BJ (cell line): ENCODE measurements at places on chromosomes 4 and X.

DNA sequence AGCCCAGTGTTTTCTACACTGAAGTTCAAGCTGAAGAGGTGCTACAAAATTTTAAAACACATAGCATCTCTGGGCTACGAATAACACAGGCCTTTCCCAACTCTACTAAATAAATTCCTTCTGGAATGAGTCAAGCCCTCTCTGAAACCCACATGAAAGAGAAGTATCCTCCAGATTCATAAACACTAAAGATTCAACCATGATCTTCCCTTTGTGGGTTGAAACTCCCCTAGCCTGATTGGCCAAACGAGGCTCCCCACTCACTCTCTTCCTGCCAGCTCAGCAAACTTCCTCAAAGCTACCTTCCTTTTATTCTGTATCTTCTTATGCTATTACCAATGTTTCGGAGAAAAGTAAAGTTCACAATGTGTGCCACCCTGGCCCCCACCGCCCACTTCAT lies 95.4 kb downstream of the NKX6-1 start:
- DNase-seq: no peak

DNA sequence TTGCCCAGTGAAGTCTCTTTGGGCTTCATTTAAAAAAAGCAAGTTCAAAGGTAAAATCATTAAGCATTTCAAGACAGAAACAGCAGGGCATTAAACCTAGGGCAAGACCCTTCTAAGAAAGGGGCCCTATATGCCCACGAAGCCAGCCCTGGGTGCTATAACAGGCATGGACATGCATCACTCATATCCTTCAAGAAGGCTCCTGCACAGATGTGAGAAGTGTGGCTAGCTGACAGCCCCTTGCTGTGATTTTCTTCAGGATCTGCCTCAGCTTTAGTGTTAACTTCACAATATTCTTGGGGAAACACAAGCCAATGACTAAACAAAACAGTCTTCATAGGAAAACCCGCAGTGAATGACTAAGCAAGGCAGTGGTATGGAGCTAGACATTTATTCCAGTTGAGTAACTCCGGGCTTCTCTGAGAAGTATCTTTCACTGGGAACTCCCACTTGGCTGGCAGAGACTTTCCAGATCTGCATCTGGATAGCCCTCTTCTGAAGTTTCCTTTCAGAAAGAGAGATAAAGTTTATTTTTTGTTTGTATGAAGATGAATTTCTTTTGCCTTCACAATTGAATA lies 11.9 kb upstream of the MAOA start:
- no peak for DNase-seq

DNA sequence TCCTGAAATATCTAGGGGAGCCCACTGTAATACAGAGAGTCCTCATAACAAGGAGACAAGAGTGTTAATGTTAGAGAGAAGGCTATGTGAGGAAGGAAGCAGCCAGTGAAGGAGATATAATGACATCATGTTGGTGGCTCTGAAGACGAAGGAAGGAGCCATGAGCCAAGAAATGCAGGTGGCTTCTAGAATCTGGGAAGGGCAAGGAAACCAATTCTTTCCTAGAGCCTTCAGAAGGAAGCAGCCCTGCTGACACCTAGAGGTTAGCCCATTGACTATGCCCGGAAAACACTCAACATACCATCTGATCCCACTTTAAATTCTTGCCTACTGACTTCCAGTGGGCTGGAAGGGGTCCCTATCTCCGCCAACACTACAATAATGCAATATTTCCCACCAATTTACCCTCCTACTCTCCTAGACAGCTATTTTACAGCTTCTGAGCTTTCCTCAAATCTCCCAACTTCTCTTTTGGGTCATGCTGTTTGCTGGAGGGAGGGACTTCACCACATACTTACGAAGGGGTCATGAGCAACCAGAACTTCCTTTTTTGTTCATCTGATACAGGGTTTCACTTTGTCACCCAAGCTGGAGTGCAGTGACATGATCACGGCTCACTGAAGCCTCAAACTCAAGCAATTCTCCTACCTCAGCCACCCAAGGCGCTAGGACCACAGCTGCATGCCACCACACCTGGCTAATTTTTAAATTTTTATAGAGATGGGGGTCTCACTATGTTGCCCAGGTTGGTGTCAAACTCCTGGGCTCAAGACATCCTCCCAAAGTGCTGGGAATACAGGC lies 25.2 kb upstream of the G3BP2 start:
- DNase-seq: no peak

DNA sequence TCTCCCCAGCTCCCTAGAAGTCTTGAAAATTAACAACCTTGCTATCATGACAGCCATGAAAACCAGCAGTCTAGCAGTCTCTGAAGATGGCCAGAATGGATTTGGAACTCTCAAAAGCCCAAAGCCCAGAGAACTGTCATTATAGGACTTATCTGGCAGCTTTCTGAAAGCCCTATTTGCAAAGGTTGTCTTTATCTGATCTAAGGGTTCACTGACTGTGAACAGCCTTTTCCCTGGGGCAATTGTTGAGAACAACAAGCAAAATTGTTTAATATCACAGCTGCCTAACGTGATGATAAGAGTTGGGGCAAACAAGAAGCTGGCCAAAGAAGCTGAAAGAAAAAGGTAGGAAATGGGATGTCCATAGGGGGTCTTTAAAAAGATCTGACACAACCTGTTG lies 20.9 kb upstream of the KLHL8 start:
- DNase-seq: no peak

DNA sequence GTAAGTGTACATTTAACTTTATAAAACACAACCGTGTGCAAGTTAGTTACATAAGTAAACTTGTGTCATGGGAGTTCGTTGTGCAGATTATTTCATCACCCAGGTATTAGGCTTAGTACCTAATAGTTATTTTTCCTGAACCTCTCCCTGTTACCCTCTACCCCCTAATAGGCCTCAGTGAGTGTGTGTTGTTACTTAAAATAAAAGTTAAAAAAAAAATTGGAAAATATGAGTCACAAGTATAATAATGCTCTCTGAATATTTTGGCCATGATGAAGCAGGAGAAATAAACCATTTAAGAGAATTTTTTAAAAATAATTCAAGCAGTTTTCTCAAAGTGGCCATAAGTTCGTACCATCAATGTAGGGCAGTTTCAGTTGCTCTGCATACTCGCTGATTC lies 105.1 kb upstream of the GRID2 start:
- DNase-seq: no peak

GRCh38 chr4:147971116-147971515 lies 239.2 kb downstream of the ARHGAP10 start:
- DNase-seq: no peak

GRCh38 chr4:8537041-8537461 lies 43.1 kb upstream of the GPR78 start:
- DNase-seq: no peak

DNA sequence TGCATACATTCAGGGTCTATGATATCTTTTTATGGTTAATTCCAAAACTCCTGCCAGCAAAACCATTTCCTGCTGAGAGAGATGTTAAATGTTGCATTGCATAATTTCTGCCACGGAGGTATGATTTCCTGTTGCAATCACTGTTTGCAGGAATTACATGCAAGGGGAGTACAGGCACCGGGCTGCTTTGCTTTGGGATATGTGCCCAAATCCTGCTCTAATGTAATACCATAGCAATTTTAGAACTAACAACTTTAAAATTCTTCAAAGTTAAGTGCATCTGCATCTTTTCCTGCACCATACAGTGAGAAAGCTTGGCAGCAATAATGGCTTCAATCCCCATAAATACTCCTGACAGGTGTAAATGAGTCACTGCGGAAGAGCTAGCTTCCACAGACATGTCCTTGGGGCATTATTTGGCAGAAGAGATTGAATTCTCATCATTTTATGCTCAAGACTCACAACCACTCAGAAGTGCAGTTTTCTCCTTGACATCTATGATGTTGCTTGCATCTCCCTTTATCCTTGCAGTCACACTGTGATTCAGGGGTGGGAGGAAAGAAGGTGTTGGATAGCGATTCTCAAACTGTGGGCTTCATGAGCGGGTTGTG lies 29.6 kb downstream of the TRIM2 start:
- peak; percentile 92 for DNase-seq

- DNase-seq: no peak
Observed at GRCh38 chrX:37776283-37776986, 3.4 kb upstream of the CYBB start.

DNA sequence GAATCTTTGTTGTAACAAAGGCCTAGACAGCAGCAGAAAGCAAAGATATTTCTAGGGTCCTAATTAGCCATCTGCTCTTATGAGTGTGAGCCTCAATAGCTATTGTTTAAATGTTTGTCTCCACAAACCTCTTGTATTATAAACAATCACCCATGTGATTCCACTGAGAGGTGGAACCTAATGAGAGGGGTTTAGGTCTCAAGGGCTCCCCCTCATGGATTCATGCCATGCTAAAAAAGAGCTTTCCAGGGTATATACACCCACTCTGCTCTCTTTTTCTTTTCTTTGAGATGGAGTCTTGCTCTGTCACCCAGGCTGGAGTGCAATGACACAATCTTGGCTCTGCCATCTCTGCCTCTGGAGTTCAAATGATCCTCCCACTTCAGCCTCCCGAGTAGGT lies 42.1 kb downstream of the TRIM61 start:
- DNase-seq: no peak

GRCh38 chr4:41640906-41641305 lies 102.9 kb downstream of the LIMCH1 start:
- no peak for DNase-seq

GRCh38 chr4:113457886-113458285 lies 303.7 kb downstream of the CAMK2D start:
- no peak for DNase-seq

DNA sequence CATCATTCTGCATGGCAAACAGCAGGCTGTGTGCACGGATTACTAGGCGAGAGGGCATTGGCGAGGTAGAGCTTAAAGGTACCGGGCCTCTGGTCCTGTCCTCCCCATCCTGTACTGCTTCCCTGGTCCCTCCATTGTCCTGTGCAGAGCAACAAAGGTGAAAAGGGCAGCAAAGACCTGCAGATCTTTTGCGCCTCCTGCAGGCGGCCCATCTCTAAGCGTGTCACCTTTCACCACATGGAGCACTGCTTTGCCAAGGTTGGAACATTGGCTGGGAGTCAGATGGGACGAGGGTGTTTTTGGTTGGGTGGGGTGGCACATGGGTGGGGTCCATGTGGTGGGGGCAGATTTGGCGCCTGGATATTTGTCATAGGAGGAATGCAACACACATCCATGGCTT lies 64.7 kb upstream of the UXT start:
- no peak for DNase-seq

- no peak for DNase-seq
Observed at GRCh38 chrX:19769467-19769866, 117.9 kb downstream of the SH3KBP1 start.

DNA sequence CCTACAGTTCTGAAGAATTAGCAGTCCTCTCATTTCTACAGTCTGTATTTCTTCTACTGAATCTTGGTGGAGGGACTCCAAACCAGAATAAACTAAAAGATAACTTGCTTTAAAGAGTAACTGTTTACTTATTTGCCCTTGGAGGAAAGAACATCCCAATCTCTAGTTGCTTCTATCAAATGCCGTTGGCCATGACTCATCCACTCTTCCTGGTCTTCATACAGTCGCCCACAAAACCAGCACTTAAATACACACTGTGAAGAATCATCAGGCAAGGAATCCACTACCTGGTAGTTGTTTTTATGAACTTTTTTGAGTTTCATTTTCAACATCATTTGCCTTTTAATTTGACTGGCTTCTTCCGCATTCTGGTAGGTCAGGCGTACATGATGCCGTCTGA lies 14.2 kb downstream of the ZNF518B start:
- no peak for DNase-seq

GRCh38 chr4:95889662-95890061 lies 49.8 kb downstream of the PDHA2 start:
- no peak for DNase-seq

DNA sequence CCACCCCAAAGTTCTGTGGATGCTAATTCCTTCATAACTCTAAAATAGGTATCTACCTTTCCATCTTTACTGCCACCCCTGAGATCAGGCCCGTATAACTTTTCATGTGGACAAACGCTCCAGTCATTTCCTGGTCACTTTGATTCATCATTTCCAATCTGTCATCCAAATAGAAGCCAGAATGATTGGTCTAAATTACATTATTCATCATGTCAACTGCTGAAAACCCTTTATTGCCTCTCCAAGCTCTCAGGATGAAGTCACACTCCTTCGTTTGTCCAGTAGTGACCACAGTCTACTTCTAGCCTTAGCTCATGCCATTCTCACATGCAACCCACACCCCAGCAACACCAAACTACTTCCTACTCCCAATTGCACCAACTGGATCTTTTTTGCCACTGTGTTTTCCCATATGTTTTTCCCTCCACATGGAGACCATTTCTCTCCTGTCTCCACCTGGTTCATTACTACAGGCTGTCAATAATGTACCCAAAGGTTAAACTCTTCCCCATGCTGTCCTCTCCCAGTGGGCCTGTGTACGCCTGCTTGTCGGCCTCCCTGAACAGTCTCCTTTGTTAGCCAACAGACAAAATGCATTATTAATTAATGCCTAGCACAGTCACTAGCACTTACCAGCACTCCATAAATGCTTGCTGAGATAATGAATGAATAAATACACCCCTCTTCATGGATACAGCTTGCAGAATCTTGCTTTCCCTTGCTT lies 382.6 kb upstream of the NOCT start:
- no peak for DNase-seq

- DNase-seq: no peak
Observed at GRCh38 chr4:2696423-2696822, 59.7 kb downstream of the TNIP2 start.

- DNase-seq: no peak
Observed at GRCh38 chrX:150548251-150548650, 20.2 kb upstream of the MTM1 start.

DNA sequence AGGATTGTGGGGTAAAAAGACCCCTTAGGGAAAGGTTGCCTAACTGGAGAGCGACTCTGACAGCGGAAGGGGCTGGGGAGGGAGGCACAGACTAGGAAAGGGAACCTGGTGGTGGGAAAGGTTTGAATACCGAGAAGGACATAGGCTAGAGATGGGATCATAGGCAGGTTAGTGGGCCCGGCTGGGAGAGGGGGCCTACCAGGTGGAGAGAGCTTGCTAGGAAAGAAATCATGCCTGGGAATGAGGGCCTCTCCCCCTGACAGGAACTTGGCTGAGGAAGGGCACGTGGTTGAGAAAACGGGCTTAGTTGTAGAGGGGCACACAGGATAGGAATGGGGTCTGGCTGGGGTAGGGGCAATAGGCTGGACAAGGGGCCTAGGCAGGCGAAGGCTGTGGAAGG lies 4.4 kb downstream of the OTUD6A start:
- no peak for DNase-seq

DNA sequence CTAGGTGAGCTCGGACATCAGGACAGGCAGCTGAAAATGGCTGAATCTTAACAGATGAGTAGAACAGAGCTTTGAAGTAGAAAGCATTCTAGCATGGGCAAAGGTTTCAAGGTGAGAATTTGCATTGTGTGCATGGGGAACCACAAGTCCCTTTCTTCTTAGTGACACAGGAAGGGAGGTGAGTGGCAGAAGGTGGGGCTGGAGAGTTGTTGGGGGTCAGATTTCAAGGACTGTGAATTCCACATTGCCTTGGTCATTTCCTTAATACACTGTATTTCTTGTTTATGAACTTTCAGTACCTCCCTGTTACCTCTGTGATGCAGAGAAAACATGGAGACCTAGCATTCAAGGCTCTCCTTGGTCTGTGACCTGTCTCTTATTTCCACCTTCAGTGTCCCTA lies 4.1 kb downstream of the APEX2 start:
- no peak for DNase-seq

- no peak for DNase-seq
Observed at GRCh38 chr4:90540536-90540935, 413.3 kb downstream of the CCSER1 start.

GRCh38 chr4:181970366-181970765 lies 272.8 kb upstream of the TENM3 start:
- DNase-seq: no peak
